ENCODE measurements at places on chromosomes 12 and 14.

DNA sequence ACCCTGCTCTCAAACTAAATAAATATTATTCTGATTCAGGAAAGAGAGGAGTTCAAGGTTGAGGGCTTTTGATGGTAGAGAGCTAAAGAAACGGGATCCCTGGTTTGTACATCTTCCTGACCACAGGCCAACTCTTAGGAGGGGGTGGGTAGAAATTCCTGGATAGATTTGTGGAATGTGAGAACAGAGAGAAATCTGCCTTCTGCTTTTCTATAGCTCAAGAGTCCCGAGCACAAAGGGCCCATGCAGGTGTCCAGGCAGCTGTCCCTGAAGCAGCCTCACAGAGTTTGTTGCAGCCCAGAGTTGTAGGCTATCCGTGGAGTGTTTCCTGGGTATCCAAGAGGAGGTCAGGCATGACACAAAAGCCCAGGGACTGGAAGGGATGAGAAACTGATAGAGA lies 198.6 kb downstream of the BCAT1 start:
- DNase-seq = no peak

DNA sequence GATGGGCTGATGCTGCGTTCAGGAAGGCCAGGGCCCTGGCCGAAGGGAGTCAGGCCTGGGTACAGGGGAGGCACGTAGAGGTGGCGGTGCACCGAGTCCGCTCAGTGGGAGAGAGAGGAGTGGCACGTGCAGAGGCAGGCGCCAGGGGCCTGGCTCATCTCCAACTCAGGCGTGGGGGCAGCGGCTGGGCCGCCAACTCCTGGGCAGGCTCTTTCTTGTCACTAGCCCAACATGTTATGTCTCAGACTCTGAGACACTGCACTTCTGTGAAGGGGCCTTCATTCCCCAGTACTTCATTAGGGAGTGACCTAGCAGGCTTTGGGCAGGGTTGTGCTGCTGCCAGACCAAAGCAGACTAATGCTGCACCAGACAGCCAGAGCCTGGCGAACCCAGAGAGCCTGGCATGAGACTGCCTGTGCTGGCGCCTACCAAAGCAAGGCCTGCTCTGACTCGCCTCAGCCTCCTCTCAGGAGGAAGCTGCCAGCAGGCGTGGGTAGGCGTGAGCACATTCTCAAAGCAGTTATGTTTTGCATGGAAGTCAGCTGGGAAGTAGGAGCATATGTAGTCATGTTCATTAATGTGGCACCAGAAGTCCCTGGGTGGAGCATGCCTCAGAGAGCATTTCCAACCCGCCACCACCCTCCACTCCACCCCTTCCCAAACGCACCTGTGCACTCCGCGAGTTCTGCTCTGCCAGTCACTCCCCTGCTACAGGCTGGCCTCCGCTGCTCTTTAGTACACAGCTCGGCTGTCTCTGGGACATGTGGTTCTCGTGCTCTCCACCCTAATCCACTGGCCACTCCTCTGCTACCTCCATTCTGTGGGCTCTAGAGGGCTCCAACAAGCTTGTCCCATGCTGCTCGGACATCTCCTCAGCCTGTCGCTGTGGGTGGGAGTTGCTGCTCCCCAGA lies 9.7 kb downstream of the CKB start:
- DNase-seq = no peak

DNA sequence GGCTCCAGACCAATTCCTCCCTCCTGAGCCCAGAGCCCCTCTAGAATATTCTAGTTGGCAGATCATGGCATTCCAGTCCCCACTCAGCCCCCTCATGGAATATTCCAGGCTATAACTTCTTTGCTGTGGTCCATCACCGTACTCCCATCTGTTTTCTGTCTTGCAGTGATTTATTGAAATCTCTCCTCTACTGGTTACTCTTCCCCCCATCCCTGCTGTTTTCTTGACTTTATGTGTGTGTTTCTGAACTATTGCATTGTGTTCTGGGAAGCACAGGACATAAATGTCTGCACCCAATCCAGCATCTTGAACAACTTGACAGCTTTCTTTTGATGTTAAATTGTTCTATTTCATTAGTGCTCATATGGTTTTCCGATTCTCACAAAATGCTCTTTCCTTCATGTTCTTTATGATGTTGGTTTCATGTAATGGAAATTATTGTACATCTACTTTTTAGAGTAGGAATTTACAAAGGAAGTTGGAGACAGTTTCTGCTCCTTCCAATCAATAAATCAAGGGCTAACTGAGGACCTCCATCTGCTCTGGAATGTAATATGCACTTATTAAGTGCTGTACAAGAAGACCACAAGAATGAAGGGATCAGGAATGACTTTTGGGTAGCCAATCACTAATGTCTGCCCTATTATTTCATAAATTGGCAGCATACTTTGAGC lies 26.3 kb downstream of the PDE6H start:
- DNase-seq = no peak

DNA sequence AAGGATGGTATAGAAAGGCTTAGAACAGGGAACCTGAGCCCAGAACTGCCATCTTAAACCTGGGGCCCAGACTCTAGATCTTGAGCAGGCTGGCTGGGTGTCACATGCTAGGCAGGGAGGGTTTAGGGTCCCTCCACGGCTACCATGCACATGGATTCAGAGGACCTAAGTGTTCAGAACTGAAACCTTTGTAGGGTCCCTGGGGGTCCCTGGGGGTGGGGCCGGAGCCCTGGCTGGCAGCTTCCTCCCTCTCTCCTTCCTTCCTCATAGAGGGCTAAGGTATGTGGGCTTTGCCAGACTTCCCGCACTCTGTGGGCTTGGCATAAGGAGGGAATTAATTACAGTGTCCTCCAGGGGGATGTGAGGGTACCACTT lies 4.6 kb upstream of the ZNF385A start:
- DNase-seq = no peak

- DNase-seq = no peak
These were observed 297.9 kb upstream of the SFSWAP start for GRCh38 chr12:131413006-131413405.

GRCh38 chr12:24398605-24399004 lies 449.1 kb upstream of the SOX5 start:
- no peak for DNase-seq

DNA sequence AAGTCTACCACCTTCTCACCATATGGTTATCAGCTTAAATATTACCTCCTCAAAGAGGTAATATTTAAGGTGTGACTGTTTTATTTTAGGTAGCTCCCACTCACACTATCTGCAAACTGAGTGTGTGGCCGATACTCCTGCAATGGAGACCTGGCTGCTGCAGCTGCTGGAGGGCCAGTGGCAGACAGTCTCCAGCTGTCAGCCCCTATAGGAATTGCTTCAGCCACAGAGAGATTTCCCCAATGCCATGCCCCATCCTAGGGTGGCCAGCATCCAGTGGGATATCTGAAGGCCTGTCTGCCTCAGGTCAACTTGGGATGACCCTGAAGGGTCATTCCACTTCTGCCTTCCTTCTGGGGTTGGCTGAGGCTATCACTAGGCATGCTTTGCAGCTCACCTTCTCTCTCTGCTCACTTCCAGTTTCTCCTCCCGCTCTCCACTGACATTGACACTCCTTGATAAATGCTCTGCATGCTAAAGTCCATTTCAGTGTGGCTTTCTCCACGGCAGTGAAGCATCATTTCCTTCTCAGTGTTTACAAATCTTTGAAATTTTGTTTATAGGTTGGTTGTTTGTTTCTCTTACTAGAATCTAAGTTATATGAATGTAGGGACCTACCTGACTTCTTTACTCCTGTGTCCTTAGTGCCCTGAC lies 90.2 kb upstream of the USP44 start:
- no peak for DNase-seq

- DNase-seq = no peak
These were observed 3.5 kb upstream of the KLRD1 start for GRCh38 chr12:10304161-10304574.

- no peak for DNase-seq
These were observed 93.4 kb upstream of the CPM start for GRCh38 chr12:69026336-69026735.

- DNase-seq = no peak
These were observed 285.7 kb upstream of the RTL1 start for GRCh38 chr14:101189266-101189665.

GRCh38 chr12:93614917-93615596 lies 42.6 kb downstream of the SOCS2 start:
- DNase-seq = no peak

DNA sequence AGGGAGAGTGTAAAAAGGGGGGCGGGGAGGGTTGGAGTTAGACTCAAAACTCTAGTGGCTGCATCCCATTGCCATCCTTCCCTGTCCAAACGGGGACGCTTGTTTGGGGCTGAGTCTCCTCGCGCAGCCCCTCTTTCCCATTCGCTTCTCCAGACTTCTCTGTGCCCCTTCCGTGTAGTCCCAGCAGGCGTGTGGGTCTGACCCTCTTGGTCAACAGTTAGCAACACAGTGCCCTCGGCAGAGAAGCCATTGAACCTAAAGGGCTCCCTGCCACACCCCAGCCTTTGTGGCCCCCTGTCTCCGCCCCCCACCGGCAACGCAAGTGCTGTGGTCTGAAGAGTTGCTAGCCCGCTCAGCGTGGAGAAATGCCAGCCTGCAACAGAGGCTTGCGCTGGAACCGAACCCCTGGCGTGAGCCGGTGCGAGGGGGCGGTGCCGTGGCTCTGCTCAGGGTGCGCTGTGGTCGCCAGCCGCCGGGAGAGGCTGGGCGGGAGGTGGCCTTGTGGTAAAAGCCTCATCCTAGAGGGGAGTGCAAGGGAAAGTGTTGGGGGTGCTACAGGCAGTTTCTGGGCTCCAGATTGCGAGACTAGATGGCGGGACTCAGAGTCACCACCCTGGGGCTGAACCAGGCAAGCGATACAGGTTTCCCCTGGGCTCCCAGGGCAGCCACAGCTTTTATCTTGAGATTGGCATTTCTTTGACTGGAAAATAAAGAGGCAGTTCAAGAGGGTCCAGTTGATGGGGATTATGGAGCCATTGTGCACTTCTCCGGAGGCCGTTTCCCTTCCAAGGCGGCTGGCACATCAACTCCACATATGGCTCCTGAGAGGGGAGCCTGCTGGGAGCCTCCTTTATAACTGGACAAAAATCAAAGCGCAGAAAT lies 2.1 kb downstream of the PLXNC1 start:
- DNase-seq = no peak

DNA sequence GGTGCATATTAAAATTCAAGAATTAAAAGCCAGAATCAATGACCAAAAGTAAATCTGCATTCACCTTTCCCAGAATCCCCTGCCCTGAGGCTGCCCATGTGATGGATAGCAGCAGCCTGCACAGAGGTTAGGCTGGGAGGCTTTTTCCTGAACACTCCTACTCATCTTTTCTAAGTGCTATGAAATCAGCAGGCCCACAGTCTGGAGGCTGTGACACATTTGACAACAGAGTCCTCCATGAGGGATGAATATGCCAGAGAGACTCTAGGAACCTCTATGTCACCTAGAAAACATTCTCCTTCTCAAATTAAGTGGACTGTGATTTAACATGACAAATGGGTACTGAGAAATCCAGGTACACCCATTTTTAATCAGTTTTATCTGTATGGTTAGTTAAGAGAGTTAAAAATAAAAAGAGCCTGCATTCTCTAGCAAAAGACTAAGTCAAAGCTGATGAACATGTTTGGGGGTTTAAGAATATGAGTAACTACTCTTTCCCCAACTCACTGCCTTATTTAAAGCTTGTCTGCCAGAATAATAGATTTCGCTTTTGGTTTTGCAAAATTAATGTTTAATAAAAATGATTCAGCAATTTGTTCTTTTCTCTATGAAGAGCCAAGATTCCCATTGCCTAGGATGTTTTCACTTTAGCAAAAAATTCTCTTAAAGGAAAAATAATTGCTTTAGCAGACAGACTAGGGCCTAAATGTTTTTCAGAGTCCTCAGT lies 115.0 kb downstream of the RTN1 start:
- DNase-seq = no peak

GRCh38 chr12:116278667-116279066 lies 1.2 kb upstream of the MED13L start:
- DNase-seq = no peak

- no peak for DNase-seq
These were observed 60.9 kb downstream of the NUBPL start for GRCh38 chr14:31622060-31622459.

DNA sequence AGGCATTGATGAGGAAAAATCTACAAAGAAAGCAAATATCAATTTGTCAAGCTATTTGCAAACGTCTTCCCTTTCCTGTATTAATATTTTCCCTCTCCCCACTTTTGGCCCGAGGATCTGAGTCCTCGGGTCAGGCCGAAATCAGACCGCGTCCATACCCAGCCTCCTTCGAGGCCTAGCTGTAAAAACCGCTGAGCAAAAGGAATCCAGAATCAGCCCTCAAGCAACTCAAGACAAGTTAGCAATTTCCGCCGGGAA lies 353 bp upstream of the MAPK1IP1L start:
- no peak for DNase-seq

DNA sequence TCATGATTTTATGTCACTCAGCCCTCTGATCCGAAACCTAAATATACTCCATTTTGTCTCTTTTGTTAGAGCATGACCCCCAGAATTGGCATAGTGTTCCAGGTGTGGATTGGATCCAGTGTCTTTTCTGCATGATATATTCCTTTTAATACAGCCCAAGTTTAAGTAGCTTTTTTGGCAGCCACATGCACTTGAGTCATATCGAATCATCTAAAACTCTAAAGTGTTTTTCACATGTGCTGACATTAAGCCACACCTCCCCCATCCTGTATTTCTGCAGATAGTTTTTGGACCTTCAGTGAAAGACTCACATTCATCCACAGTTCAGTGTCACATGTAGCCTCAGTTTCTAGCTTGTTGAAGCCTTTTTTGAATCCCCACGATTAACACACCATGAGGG lies 30.6 kb downstream of the BORCS5 start:
- DNase-seq = no peak

DNA sequence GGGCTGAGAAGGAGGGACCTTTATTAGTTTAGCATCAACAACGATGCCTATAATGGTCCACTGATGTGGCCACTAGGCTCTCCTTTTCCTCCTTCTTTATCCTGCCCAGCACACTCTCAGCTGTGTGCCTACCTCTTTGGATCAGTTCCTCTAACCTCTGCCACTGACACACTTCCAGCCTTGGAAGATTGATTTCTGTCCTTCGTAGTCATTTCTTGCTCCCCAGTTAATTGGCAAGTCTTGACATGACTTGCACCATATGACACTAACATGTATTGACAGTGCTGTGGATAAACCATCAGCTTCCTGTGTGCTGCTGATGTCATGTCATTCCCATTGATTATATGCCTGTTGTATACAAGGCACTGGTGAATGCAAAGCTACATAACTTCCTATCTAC lies 90.2 kb upstream of the PLEKHG7 start:
- DNase-seq = no peak

- no peak for DNase-seq
These were observed 9.1 kb downstream of the BTBD6 start for GRCh38 chr14:105257464-105257863.

GRCh38 chr14:68979722-68980451 lies 785 bp upstream of the ACTN1 start:
- DNase-seq = no peak
